ENCODE measurements at places on chromosomes 7 and 10. TPM values are rescaled to one million over a fixed set of nuclear protein-coding genes. Genes with fewer than 3 reads are reported as not detected.

DNA sequence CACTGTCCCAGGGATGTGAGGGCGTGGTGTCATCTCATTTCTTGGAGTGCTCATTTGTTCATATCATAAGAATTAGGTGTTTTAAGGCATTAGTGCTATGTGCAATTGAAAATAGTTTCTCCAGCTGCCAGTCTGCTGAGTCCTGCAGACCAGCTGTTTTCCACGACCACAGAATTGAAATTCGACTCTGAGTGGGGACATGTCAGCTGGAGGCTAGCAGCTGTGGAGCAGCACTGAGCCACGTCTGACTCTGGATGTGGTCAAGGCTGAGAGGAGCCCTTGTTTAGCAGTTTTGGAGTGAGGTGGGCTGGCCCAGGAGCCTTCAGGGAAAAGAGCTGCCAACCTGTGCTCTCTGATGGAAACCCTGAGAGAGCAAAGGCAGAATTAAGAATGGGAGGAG lies 156.3 kb upstream of the GRB10 start:
- no peak for DNase-seq

GRCh38 chr7:106462365-106462859 lies 177.6 kb upstream of the NAMPT start:
- peak; percentile 21 for DNase-seq

Gene TMEM236
- total RNA-seq: 0.18 TPM

DNA sequence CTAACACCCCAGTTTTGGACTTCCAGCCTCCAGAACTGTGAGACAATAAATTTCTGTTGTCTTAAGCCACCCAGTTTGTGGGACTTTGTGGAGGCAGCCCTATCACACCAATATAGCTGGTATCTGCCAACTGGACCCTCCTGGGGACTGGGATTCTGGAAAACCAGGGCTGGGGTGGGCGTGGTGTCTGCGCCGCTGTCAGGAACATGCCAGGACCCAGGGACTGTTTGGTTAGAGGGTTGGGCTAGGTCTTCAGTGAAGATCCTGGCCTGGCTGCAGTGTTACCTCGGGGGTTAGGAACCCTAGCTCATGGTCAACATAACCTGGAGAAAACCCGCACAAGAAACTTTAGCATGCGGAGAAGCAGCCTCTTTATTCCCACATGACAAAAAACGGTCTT lies 42.6 kb downstream of the PNLIPRP2 start:
- DNase-seq: no peak

Gene MBL2
- total RNA-seq: not detected

GRCh38 chr7:11667810-11668185 lies 164.2 kb downstream of the THSD7A start:
- no peak for DNase-seq

Gene OR2A42
- total RNA-seq: 0.45 TPM

Gene ASAH2B
- 9.1 TPM for total RNA-seq

GRCh38 chr7:17722798-17723197 lies 217.5 kb downstream of the SNX13 start:
- no peak for DNase-seq

GRCh38 chr10:131690805-131691239 lies 210.0 kb upstream of the PPP2R2D start:
- DNase-seq: no peak

Gene PKD1L1
- total RNA-seq: 0.64 TPM

Gene PGAM2
- total RNA-seq: 13.0 TPM

Gene TAF3
- 3.2 TPM for total RNA-seq

DNA sequence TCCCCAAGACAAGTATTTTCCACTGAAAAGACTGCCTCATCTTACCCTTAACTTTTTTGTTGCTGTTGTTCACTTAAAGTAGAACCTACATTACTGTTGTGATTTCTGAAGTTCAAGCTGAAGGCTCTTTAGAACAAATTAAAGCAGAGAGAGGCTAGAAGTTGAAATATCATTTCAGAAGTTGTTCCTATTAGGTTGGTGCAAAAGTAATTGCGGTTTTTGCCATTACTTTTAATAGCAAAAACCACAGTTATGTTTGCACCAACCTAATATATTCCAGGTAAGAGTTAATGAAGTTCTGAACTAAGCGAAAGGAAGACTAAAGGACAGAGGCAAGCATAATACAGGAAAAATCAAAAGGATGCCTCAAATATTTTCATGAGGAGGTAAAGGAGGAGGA lies 153.7 kb downstream of the CACNA2D1 start:
- DNase-seq: no peak

Gene GRB10
- 60.4 TPM for total RNA-seq

GRCh38 chr10:86287110-86287793 lies 79.3 kb downstream of the GRID1 start:
- no peak for DNase-seq

Data from cerebellum (tissue), 4 donors.